ENCODE measurements at places on chromosomes 7 and 10.

- DNase-seq: peak; percentile 45
Observed at GRCh38 chr10:130141878-130142277, 5.7 kb downstream of the GLRX3 start.

GRCh38 chr7:159128767-159129166, 15.9 kb downstream of the VIPR2 start:
- DNase-seq: no peak

DNA sequence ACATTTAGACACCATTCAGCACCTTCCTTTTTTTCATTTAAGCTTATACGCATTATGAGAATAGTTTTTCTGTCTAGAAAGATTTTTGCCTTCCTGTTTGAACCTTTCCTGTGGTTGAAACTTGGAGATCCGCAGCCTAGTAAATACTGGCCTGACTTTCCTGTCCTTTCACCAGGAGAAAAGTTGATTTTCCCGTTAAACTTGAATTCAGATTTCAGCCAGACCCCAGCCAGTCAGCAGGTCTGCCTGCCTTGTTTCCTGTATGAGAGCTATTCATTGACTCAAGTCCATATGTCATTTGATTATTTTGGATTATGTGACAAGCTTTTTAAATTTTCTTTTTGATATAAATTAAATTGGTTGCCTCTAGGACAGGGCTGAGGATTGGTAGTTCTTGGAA, 71.5 kb downstream of the EVX1 start:
- no peak for DNase-seq

DNA sequence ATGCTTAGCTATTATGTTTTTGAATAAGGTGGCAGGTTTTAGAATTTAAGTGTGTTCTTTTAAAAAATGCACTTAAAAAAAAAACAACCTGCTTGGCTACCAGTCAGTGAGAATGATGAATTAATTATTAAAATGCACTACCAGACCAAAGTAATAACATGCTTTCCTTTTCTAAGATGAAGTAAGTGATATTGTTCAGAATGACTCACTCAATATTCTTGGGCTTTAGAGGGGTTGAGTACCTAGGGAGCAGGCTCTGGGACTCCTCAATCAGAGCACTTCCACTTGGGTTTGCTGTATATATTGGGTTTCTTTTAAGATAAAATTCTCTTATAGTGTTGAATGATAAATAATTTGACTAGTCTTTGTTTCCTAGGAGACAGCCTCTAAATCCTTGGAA, 8.6 kb downstream of the STAM start:
- no peak for DNase-seq

- no peak for DNase-seq
Observed at GRCh38 chr10:126012485-126012884, 116.1 kb downstream of the FANK1 start.

DNA sequence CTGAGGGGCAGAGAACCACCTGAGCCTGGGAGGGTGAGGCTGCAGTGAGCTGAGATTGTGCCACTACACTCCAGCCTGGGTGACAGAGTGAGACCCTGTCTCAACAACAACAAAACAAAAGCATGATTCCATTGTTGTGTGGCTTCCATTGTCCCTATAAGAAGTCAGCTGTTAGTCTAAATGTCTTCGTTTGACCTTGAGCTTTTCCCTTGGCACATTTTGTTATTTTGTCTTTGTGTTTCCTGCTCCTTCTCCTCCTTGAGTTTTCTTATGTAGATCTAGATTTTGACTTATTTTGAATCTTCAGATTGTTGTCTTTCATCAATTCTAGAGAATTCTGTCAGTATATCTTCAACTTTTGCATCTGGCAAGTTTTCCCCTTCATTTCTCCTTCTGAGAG, 13.6 kb upstream of the JAKMIP3 start:
- DNase-seq: no peak

GRCh38 chr7:30154111-30154587, 19.4 kb downstream of the MTURN start:
- no peak for DNase-seq

GRCh38 chr10:37947526-37947925, 28.9 kb downstream of the ZNF25 start:
- DNase-seq: no peak

- DNase-seq: no peak
Observed at GRCh38 chr10:92068900-92069299, 145.3 kb downstream of the BTAF1 start.

DNA sequence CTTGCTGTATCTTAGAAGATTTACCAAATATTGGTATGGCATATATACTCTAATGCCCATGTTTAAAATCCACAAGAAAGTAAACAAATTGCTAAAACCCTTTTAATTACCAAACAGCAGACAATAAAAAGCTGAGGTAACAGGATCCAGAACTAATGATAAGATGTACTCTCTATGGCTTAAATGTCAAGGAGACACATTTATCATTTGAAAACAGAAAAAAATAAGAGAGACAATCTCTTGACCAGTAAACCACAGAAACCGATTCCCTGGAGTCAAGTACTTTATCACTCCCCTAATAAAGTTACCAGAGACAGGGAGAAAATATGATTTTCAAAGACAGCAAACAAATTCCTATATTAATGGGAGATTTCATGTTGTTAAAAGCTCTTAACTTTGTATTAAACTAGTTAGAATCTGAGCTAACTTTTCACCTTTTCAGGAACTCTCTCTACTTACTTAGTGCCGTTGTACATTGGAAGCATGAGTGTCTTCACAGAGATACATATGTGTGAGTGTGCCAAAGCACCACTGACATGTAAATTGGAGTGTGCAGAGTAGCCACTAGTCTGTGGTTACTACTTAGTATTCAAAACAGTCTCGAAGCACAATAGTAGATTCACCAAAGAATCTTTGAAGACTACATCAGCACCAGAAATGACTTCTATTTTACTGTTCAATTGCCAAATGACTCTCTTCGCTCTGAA, 44.2 kb downstream of the TSPAN12 start:
- no peak for DNase-seq

- DNase-seq: no peak
Observed at GRCh38 chr7:142030294-142030693, 34.6 kb downstream of the MGAM start.

DNA sequence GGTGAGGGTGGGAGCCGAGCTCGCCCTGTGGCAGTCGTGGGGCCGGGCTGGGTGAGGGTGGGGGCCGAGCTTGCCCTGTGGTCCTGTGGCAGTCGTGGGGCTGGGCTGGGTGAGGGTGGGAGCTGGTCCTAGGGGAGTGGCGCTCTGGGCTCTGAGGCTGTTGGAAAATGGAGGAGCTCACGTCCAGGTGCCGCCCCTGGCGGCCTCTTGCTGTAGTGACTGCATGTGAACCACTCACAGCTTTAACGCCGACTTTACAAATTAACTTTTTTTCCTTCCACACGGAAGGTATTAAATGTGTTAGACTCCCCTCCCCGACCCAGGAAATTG, 312.6 kb downstream of the WDR37 start:
- no peak for DNase-seq

GRCh38 chr7:2195400-2196246, 37.1 kb downstream of the MAD1L1 start:
- no peak for DNase-seq

DNA sequence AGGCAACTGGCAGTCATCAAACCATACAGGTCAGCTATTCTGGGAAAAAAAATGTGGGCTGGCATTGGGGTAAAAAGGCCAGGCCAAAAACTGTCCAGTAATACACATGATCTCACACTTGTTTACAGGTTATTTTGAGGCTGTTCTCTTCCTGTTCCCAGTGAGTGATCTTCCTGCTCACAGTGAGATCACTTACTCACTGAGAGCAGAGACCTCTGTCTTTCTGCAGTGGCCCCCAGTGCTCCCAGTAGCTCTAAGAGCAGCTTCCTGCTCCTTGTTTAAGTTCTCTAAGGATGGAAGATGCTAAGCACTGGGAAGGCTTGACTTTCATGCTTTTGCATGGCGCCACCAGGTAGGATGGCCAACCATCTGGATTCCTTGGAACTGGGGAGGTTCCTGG, 93.5 kb upstream of the KIAA1217 start:
- DNase-seq: no peak

DNA sequence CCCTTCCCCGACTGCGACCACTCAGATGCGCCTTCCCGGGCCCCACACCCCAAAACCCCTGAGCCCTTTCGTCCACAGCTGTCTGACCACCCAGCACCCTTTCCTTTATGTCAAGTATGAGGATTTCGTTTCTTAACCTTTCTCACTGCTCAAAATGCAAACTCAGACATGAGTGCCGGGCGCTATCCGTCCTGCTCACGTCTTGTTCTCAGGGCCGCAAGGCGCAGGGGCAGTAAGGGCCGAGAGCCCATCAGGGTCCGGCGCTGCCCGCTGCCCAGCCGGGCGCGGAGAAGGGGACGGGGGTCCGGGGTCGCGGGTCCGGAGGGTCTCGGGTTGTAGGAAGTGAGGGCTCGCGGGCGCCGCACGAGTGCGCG, 670 bp upstream of the RBM33 start:
- DNase-seq: peak; percentile 38

- no peak for DNase-seq
Observed at GRCh38 chr10:23630885-23631284, 192.0 kb downstream of the OTUD1 start.

GRCh38 chr7:12889391-12889790, 202.0 kb downstream of the ARL4A start:
- no peak for DNase-seq

GRCh38 chr10:70830164-70830563, 14.4 kb downstream of the SGPL1 start:
- DNase-seq: no peak

GRCh38 chr7:3980300-3980643, 679.2 kb downstream of the SDK1 start:
- DNase-seq: no peak

DNA sequence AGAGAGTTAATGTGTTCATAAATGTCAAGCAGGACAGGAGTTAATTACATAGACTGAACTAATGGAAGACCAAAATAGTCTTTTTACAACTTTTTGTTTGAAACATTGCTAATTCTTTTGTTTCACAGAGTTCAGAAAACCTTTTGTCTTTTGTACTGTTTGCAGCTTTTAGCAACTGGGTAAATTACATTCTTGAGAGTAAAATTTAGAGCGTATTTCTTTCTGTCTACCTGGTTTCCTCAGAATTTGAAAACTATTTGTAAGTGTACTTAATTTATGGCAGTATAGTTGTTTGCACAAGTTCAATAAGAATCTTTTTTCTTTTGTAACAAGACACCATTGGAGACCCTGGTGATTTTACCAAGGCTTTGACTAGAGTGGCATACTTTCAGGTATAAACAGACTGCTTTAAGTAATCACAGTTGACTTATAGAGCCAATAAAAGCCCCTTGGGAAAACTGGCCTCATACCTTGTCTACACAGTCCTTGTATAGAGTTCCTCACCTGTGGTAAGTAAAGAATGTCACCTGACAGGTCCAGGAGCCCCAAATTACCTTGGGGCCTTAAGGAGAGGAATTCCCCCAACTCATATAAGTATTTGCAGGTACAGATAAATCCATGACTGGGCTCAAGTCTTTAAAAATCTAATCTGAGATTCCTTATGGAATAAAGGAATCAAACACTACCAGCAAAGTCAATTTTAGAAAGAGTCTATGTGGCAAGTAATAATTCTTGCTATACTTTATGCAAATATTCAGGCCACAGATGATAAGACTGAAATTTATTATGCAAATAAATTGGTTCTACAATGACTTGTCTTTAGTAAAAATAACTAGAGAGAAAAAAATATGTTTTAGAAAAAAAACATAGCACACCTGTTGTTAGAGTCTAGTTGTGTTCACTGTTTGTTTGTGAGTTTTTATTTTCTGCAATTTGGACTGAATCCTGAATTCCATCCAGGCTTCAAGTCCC, 23.6 kb upstream of the CREB3L2 start:
- DNase-seq: no peak

DNA sequence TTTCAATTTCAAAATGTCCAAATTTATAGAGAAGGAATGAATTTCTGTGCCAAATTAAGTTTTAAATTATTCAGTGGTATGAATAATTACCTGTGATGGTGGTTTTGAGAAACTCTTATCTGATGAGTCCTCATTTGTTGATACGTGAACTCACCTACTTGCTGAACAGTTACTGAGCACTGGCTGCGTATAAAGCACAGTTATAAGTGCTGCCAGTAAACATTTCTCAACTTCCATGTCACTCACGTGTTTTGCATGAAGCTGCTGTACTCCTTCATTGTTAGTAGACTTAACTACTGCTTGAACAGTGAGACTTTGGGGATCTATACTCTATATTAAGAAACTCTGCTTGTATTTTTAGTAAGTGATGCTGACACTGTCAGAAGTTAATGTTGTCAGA, 269.1 kb upstream of the FZD8 start:
- no peak for DNase-seq

DNA sequence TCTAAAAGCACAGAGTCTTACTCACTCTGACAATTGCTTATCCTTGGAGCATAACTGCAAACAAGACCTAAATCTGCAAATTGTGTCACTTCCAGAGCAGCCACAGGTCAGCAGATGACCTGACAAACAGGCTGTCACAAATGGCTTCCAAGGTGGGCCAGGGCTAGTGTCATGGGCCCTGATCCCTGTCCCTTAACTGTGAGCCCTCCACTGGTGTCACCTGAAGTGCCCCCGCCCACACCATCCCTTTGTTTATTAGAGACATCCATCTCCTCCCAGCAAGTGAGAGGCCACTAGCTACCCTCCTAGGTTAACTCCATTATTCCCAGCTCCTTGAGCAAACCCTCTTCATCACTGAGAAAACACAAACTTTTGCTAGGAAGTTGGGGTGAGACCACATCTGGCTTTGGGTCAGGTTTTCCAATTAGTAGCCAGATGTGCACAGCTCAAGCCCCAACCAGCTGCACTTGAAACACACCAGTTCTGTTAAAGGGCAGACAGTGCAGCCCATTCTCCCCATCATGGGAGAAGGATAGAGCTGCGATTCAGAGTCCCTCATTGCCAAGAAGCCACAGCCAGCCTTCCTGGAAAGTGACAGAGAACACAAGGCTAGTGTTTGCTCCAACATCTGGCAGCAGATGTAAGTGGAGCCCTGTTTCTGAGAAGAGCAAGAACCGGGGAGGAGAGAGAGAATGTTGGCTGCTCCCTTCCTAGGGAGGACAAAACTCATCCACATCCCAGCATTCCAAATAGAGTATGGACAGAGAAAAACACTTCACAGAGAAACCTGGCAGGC, 75.7 kb upstream of the NANOS1 start:
- DNase-seq: no peak

DNA sequence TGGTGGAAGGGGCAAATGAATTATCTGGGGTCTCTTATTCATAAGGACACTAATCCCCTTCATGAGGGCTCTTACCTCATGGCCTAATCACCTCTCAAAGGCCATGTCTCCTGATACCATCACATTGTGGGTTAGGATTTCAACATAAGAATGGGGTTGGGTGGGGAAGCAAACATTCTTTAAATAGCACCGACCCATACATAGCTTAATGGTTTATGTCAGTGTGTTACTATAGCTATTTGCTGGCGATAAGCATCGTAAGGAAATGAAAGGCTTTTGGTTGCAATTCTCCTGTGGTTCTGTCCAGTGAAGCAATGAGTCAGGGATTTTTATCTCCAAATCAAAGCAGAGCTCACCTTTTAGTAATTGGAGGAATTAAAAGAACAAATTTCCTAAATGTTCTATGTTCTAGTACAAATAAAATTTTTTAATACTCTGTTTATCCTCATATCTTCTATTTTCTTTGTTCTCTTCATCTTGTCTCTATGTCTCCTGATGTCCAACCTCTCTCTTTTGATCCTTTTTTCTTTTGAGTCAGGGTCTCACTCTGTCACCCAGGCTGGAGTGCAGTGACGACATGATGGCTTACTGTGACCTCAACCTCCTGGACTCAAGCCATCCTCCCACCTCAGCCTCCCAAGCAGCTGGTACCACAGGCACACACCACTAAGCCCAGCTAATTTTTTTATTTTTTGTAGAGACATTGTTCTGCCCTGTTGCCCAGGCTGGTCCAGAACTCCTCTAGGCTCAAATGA, 57.0 kb upstream of the GLCCI1 start:
- DNase-seq: no peak

All from GM19239 (cell line).